ENCODE measurements at places on chromosomes 2 and 18.

- no peak for DNase-seq
These were observed 496.7 kb upstream of the MYT1L start for GRCh38 chr2:2827761-2828221.

- DNase-seq: no peak
These were observed 420.8 kb upstream of the SPHKAP start for GRCh38 chr2:228602288-228602687.

DNA sequence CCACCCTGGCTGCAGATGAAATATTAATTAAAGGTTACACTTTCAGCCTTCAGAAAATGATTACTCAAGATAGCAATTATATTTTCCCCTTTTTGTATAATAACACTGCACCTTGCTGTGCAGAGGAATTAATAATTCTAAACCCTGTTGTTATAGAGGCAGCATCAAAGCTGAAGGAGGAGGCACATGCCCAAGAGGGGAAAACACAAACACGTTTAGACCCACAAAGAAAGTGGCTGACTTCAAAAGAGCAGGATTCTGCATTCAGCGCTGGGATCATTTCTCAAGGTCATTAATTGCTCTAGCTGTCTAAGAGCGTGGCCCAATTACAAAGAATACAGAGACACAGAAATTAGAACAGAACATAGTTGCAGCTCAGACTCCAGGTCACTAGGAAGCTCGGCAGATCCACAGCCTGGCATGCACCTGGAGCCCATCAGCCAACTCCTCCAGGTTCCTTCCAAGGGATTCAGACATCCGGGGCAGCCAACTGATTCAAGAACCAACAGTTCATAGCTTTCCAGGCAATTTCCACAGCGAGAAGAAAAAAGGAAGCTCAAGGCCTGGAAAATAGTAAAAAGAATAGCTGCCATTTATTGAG, 102.3 kb upstream of the ID2 start:
- DNase-seq: no peak

DNA sequence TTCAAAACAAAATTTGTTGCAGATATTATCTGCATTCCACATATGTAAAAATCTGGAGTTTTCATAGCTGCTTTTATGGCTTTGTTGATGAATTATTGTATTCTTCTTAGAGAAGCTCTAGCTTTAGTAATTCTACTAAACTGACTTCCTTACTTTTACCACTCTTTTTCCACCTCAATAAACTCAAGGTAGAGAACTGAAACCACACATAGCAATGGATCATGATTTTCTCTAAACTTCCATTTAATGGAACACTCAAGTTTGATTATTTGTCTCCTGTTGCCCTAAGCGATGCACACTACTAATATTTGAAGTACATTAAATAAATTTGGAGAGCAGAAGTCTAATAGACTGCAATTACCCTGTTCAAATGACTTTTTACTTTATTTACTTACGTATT, 192.0 kb downstream of the NBAS start:
- DNase-seq: no peak

GRCh38 chr2:9703085-9703678, 72.4 kb upstream of the YWHAQ start:
- no peak for DNase-seq

GRCh38 chr2:133265432-133265949, 302.8 kb downstream of the NCKAP5 start:
- DNase-seq: no peak

GRCh38 chr2:158499383-158499782, 42.6 kb downstream of the PKP4 start:
- DNase-seq: no peak

DNA sequence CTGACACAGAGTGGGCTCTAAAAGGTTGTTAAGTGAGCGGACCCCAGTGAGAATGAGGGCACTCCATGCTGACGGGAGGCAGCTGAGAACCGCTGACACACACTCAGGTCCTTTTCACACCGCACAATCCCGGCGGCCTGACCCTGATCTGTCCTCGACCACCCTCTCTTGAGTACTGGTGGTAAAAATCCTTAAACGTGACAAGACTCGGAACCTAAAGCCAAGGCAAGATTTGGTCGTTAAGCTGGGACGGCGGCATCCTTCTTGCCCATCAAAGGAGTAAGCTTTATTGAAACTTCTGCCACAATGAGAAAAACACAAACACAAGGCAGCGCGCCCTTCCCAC, 569 bp downstream of the TMX3 start:
- DNase-seq: no peak

DNA sequence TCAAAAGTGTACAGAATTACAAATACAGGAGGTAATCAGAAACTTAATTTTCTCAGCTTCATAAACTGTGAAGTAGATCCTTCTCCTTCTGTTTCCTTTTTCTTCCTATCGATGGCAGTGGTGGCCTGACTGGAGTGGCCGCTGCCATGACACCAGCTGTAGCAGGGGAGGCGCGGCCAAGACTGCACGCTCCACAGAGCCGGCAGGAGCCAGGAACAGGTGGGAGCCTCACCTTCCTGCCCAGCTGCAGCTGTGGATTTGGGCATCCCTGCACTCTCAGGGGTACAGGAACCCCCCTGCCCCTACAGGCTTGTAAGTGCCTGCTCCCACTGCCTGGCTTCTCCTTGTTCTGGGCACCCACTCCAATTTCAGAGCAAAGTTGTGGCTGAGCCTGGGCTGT, 76.1 kb downstream of the EPB41L3 start:
- DNase-seq: no peak

DNA sequence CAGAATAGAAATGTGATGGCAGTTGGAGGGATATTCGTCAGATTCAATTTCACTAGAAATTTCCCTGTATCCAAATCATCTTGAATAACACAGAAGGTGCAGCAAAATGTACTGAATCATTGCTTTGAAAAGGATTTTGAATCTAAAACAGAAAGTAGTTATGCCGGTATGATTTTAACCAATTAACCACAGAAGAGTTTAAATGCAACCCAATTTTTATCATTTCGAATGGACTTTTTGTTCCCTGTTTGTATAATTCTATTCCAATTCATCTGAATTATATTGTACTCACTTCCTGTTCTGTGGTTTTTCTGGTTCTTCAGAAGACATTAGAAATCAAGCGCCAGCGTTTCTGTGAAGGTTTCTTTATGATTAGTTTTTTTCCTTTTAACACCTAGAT, 190.4 kb downstream of the MYO3B start:
- no peak for DNase-seq

GRCh38 chr2:33484042-33484621, 7.7 kb downstream of the RASGRP3 start:
- DNase-seq: no peak

DNA sequence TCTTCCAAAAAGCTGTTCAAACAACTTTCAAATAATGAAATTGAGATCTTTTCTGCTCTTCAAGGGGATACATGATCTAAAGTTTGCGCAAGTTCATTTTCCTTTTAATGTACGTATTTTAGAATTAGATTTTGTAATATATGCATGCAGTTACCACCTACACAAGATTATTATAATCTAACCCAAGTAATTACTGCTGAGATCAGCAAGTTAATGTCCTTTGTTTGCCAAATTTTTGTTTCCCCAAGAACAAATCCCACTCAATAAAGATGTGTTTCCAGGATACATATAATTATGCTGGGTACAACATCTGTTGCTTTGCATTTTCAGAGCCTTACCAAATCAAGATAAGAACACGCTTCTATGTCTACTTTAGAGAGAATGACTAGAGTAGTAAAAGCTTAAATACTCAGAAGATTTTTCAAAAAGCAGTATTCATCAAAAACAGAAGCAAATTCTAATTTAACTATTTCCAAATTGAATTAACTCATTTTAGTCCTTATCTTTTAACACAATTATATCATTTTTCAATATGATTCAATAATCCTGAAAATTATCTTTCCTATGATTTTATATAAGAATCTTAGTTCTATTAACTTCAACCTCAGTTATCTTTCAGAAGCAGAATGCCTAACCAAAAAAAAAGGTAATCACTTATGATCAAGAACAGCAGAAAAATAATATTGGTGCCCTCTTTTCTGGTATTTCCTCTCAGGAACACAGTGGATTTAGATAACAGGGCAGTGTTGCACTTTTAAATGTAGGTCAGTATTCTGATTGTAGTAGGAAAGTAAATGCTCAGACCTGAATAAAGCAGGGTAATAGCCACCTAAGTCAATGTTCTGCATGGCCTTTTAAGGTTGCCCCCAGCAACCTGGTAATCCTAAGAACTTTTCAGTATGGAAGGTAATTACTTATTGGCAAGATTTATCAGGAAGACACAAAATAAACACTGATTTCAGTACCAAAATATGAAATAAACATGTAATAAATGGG, 28.0 kb downstream of the CERKL start:
- DNase-seq: no peak

DNA sequence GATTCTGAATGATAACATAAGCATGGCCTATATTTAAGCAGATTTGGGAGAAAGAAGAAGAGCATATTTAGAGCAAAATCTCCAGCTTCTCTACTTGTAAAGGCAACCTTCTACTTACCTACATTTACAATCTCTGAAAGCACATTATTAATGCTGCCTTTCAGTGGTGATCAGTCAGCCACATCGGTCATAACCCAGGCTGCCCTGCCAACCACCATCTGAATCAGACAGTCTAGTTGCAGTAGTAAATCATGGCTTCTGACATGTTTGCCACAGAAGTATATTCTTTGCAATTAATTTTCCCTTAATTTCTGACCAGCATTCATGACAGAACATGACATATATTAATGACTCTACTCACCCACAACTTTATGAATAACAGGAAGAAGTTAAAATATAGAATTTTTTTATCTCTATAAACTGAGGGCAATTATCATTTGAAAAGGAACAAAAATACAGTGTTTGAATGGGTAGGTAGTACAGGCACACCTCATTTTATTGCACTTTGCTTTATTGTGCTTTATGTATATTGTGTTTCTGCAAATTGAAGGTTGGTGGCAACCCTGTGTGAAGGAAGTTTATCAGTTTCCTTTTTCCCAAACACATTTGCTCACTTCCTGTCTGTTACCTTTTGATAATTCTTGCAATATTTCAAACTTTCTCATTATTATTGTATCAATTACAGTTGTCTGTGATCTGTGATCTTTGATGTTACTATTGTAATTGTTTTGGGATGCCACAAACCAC, 531.6 kb upstream of the CHAC2 start:
- DNase-seq: no peak

GRCh38 chr2:239116456-239117246, 268.8 kb downstream of the TWIST2 start:
- DNase-seq: no peak

GRCh38 chr2:9052821-9053533, 49.5 kb upstream of the MBOAT2 start:
- DNase-seq: no peak

GRCh38 chr2:196489371-196489770, 150.1 kb upstream of the CCDC150 start:
- no peak for DNase-seq

- no peak for DNase-seq
These were observed 167.2 kb upstream of the RBBP8 start for GRCh38 chr18:22765896-22766295.

- no peak for DNase-seq
These were observed 722.5 kb downstream of the SOCS6 start for GRCh38 chr18:71011389-71011788.

- DNase-seq: peak; percentile 67
These were observed 129.8 kb upstream of the TANK start for GRCh38 chr2:161030260-161031063.

DNA sequence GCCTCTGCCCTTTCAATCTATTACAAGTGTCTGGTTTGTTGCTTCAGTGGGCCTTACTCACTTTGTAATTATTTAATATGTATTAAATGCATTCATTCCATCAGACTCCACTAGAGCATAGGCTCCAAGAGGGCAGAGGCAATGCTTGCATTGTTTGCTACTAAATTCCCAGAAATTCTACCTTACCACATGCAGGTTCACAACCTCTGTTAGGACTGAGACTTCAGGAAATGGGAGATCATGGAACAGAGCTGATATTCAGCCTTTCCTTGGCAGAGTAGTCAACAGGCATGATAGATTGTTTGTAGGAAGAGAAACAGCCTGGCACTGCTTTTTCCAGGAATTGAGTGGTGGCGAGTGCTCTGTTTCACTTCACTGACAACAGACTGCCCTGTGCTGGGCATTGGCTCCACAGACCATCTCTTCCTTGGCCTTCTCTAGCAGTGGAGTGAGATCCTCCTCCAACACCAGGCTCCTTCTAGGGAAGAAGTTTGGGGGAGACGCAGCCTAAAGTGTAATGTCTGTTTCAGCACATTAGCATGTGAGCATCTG, 6.2 kb upstream of the MATN3 start:
- no peak for DNase-seq

GRCh38 chr2:26442301-26442700, 35.6 kb downstream of the OTOF start:
- no peak for DNase-seq

DNA sequence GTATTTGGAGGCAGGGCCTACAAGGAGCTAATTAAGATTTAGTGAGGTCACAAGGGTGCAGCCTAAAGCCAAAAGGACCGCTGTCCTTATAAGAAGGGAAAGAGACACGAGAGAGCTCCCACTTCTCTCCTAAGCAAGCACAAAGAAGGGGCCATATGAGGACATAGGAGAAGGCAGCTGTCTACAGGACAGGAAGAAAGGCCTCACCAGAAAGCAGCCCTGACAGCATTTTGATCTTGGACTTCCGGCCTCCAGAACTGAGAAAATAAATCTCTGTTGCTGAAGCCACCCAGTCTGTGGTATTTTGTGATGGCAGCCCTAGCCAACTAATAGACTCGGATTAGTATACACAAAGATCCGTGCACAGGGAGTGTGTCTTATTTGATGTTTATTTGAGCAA, 139.7 kb downstream of the B3GNT2 start:
- no peak for DNase-seq

- no peak for DNase-seq
These were observed 62.8 kb downstream of the PRELID3A start for GRCh38 chr18:12470382-12471075.

GRCh38 chr2:6864923-6865345, 773 bp downstream of the CMPK2 start:
- DNase-seq: peak; percentile 69

DNA sequence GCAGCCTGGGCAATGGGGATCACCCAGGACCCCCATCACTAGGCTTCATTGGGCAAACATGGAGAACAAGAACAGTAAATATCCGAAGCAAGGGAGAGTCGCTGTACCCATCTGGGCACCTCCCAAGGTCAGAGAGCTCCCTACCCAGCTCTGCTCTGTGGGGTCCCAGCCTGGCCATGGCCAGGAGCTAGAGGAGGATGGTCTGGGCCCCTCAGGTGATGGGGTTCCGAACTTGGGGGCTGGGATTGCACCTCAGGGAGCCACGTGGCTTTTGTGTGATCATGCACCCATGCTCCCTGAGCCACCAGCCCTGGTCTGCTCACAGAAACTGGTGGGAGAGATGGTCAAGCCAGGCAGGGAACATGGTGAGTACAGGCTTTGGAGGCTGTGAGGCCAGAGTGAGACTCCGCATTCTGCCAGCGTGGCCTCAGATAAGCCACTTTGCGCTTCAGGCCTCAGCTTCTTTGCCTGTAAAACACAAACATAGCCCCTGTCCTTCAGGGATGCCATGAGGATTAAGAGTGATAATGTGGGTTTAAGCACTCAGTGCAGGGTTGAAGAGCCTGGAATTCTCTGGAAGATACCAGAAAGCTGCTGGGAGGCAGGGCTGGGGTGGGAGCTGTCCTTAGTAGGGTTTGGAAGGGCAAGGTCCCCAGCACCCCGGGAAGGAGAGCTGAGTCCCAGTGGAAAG, 3.0 kb upstream of the NMUR1 start:
- DNase-seq: no peak

- no peak for DNase-seq
These were observed 16.8 kb upstream of the ALPI start for GRCh38 chr2:232438951-232439757.
